ENCODE measurements at places on chromosomes 7 and 10.
A peak's percentile ranks its signal among the peaks of the same experiment; 100 is the strongest.

GRCh38 chr7:96321658-96322372 is at the start of gene SLC25A13:
Gene SLC25A13, minus strand, starts transcription at chr7:96322098. Its CDS starts 142 bp downstream, at chr7:96321956.
- DNase-seq, result peak; percentile 90

- DNase-seq, result no peak
Measured at GRCh38 chr7:22654831-22655230, 72.2 kb upstream of the IL6 start.

- DNase-seq, result no peak
Measured at GRCh38 chr10:133379152-133379800, at the start of gene PAOX. Gene PAOX, plus strand, starts transcription at chr10:133379262. Its CDS starts 55 bp downstream, at chr10:133379317.

- no peak for DNase-seq
Measured at GRCh38 chr7:16463520-16463919, 2.0 kb downstream of the SOSTDC1 start.

- DNase-seq, result peak; percentile 47
Measured at GRCh38 chr7:47493976-47494911, 87.7 kb downstream of the TNS3 start.

- DNase-seq, result peak; percentile 42
Measured at GRCh38 chr10:120600871-120601649, 144.0 kb downstream of the PLPP4 start.

DNA sequence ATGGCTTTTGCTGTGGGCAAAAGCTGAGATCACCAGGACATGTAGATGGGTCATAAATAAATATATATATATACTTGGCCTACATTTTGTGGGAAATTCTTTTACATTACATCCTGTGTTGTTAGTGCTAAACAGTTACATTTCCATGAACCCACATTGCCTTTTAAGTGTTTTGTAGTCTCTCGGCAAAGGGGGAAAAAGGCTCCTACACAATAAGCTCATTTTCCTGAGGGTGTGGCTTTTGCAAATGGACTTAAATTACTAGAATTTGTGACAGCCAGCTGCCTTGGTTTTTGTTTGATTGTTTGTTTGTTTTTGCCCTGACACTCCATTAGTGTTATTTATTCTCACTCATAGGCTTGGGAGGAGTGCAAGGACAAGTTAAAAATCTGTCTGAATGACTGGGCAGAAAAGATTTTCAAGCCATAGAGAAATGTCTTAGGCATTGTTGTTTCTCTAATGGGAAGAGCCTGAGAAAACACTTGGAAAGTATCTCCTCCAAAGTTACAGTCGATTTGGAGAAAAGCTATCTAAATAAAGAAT is 128.8 kb downstream of the DGKB start:
- no peak for DNase-seq

DNA sequence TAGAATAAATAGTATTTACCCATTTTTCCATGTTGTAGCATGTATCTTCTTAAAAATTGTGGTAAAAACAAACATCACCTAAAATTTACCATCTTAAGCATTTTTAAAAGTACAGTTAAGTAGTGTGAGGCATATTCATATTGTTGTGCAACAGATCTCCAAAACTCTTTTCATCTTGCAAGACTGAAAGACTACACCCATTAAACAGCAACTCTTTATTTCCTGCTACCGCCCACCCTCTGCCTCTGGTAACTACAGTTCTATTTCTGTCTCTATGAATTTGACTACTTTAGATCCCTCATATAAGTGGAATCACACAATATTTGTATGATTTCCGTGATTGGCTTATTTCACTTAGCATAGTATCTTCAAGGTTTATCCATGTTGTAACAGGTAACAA is 40.0 kb upstream of the AGBL3 start:
- no peak for DNase-seq

GRCh38 chr10:16662923-16663322 is 141.2 kb upstream of the C1QL3 start:
- DNase-seq, result no peak

- DNase-seq, result no peak
Measured at GRCh38 chr7:66880053-66880452, 41.0 kb upstream of the TMEM248 start.

- DNase-seq, result peak; percentile 54
Measured at GRCh38 chr7:82605247-82605864, 161.8 kb upstream of the CACNA2D1 start.

- DNase-seq, result no peak
Measured at GRCh38 chr10:103640436-103641181, 147.1 kb downstream of the NEURL1 start.

DNA sequence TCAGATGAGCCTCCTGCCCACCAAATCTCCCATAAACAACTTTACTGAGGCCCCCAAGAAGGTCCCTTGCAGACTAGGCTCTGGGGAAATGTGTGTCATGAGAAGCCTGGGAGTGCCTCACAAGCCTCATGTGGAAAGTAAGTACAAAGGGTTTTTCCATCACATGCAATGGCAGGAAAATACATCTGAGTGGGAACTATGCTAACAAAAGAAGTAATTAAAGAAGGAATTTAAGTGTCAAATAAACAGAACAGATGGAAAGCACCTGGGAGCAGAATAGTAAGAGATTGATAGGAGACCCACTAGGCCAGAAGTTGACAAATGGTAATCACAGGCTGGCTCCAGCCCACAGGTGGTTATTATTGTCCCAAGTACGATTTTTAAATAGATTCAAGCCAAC is 20.5 kb downstream of the GSAP start:
- no peak for DNase-seq

GRCh38 chr7:98295467-98296192 is 14.1 kb downstream of the BRI3 start:
- no peak for DNase-seq

DNA sequence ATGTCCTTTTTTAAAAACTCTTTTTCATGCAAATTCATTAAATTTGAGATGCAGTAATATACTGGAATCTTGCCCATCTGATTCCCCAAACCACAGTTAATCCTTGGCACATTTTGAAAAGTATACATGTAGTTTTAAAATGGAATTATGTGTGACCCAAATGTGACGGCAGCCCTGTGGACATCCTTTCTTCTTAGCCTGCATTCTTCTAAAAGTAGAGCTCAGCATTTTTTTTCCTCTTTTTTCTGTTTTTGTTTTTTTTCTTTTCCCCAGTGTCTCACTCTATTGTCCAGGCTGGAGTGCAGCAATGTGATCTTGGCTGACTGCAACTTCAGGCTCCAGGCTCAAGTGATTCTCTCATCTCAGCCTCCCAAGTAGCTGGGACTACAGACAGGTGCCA is 338.9 kb downstream of the GALNT17 start:
- no peak for DNase-seq

- no peak for DNase-seq
Measured at GRCh38 chr7:34886856-34887255, 150.4 kb downstream of the DPY19L1 start.

- DNase-seq, result no peak
Measured at GRCh38 chr10:21499701-21500577, 25.5 kb downstream of the SKIDA1 start.

DNA sequence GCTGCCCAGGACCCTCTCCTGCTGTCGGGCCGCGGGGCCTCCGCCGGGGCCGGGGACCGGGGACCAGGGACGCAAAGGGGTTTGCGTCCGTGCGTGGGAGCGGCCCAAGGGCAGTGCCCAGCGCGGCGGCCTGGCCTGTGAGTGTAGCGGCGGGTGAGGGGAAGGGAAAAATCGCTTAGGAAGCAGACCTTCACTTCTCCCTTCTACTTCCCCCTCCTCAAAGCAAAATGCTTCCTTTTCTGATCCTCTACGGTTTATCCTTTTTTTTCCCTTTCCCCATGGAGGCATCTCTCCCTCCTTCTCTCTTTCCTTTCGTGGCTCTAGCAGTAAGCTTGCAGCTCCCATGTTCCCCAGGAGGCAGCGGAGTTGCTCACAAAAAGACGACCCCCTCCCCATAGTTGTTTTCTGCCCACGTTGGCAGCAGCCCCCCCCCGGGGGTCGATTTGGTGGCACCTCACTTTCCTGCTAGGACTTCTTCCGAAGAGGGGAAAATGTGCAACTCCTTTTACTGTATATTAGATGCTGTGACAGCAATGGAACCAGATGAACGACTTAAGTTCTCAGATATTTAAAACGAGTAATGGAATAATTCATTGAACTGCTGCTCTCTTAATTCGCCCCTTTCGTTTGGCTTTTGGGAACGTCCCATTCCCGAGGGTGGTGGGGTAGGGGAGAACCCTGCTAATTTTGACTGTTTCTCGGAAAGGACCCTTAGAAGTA is 724 bp downstream of the CAPZA2 start:
- peak; percentile 52 for DNase-seq

GRCh38 chr7:122212754-122213153 is 68.7 kb upstream of the AASS start:
- no peak for DNase-seq

DNA sequence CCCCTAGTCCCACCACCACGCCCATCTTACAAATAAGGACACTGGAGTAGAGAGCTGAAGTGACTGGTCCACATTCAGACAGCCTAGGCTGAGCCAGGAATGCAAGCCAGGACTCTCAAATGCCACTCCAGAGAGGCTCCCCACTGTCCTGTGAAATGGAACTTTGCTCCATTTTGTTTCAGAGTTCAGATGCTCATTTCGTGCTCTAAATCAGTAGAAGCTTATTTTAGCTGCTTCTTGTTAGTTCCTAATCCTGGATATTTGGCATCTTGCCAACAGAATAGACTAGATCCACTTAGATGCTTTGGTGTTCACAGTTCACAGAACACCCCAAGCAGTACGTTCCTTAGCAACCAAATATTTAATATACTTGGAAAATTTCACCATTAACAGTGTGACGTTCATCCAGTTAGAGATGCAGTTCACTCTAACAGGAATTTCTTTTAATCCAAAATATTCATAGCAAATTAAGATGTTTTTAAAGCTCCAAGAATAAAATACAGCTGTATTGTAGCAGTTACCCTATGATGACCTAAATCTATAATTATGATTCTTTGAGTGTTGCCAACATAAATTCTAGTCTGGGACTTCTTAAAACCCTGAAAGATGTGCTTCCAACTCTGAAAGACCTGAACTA is 7.3 kb downstream of the MMP21 start:
- peak; percentile 34 for DNase-seq

DNA sequence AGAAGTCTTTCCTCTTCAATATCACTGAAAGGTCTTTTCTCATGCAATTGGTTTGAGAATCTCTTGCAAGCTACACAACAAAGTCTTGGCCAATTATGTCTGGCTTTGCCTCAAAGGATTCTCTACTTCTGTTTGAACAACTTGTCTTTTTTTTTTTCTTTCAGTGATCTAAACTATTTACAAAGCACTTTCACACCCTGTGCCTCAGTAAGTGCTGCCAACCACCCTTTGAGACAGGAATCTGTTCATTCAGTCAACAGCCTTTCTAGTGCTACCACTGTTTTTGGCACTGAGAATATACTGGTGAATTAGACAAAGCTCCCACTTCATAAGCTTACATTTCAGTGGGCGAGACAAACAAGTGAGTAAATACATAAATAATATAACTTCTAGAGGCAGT is 26.9 kb upstream of the SDK1 start:
- no peak for DNase-seq

All from pons (tissue), 1 donor.